Stimulated activated CD8-positive, alpha-beta memory T cell treated with anti-CD3 and anti-CD28 coated beads, Interleukin-4, amount 100 ng/mL, for 4 hours (primary cell): ENCODE measurements at places on chromosomes 1 and 21.

- DNase-seq, result no peak
Observed at GRCh38 chr1:78420181-78420580, 70.6 kb upstream of the PTGFR start.

GRCh38 chr1:119125874-119126273 is 14.6 kb downstream of the WARS2 start:
- DNase-seq, result no peak

- no peak for DNase-seq
Observed at GRCh38 chr1:39657402-39657801, 14.5 kb downstream of the NT5C1A start.

- DNase-seq, result no peak
Observed at GRCh38 chr1:56835657-56836056, 16.5 kb upstream of the FYB2 start.

DNA sequence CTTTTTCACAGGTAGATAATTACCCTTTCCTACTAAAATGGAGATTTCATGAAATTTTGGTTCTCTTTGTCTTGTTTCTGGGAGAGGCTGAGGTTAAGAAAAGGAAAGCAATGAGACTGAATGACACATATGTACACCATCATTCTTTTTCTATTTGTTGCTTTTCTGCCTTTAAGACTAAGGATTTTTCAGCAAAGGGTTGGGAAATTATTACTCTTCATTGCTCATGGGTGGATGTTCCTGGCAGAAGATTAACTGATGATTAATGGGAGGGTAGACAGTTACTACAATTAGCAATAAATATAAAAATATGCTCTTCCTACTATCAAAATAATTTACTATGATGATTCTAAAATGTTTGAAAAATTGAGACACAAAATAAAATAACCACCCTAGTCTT is 316.5 kb upstream of the USP24 start:
- no peak for DNase-seq

- no peak for DNase-seq
Observed at GRCh38 chr1:153536671-153537375, 1.0 kb upstream of the S100A6 start.

DNA sequence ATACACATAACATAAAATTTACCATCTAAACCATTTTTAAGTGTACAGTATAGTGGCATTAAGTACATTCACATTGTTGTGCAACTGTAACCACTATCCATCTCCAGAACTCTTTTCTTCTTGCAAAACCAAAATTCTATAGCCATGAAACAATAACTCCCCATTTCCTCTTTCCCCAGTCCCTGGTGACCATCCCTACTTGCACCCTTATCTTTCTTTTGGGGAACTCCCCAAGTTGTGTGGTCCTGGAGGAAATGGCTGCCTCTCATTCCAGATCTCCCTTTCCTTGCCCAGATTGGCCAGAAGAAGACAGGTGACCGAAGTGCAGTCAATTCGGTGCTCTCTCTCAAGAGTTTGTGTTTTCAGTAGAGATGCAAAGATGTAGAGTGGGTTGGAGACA is 389.6 kb upstream of the C1orf87 start:
- DNase-seq, result no peak
